Effector CD8-positive, alpha-beta T cell (primary cell): ENCODE measurements at places on chromosomes 16 and 17.

DNA sequence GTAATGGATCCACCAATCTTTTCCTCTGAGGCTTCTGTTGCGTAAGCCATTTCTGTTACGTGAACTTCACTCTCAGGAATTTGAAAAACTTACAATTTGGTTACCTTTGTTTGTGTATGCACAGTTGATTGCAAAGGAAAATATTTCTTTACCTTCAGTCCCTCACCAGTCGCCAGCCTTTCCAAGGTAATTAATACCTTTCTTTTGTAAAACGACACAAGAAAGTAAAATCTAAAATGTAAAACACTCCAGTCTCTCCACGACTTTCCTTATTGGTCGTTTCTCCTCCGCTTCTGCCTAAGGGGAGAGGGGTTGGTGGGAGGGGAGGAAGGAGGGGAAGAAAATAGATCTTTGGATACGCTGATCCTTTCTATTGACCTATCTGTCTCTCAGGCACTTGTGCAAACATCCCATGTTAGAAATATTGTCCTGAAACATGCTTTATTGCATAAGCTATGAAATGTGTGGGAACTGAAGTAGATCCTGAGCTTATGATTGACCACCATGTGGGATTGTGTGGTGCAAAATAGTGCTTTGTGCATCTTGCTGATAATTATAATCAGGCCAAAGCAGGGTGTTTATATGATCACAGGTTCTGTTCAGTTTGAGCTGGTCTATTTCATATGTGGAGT, 32.4 kb upstream of the EFCAB13 start:
- DNase-seq = no peak

DNA sequence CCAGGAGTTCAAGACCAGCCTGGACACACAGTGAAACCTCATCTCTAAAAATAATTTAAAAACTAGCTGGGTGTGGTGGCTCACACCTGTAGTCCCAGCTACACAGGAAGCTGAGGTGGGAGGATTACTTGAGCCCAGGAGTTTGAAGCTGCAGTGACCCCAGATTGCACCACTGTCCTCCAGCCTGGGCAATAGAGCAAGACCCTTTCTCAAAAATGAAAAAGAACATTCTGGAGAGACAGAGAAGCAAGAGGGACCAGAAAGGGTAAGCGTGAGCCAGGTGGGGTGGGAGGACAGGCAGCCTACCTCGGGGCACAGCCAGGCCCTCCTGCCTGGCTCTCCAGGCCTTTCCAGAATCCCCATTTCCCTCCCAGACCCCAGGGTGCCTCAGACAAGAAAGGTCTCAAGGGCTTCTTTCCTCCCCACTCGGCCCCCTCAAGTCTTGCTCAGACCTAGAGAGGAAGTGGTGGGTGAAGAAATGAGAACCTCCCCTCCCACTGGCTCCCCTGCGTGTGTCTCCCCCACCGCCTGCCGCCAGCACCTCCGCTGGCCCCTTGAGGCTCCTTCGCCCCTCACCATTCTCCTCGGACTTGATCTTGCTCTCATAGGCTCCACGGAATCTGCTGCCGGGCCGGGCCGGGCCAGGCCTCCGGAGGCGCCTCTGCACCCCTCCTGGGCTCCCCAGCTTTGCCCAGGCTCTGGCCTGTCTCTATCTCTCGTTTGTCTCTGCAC, 503 bp downstream of the C16orf54 start:
- DNase-seq = peak; percentile 22

- no peak for DNase-seq
Observed at GRCh38 chr17:45970659-45971058, 28.4 kb upstream of the STH start.

DNA sequence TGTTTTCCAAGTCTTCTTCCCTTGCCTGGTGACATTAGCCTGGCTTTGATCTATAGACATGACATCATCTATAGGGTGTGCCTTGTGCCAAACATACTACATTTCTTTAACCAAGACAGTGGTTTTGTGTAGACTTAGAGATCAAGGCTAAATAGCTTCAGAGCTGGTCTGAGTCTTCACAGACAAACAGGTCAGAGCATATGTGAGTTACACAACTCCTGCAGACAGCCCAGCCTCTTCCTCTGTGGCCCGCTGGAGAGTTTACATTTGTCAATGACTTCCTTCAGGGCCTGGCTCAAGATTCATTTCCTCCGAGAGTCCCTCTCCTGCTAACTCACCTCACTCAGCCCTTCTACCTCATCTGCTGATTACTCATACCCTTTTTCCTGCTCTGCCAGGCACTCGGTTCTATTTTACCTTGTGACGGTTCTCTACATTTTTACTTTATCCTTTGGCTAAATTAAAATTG, 73.1 kb upstream of the TANC2 start:
- no peak for DNase-seq

GRCh38 chr16:88479793-88480760, 27.0 kb downstream of the ZFPM1 start:
- no peak for DNase-seq

DNA sequence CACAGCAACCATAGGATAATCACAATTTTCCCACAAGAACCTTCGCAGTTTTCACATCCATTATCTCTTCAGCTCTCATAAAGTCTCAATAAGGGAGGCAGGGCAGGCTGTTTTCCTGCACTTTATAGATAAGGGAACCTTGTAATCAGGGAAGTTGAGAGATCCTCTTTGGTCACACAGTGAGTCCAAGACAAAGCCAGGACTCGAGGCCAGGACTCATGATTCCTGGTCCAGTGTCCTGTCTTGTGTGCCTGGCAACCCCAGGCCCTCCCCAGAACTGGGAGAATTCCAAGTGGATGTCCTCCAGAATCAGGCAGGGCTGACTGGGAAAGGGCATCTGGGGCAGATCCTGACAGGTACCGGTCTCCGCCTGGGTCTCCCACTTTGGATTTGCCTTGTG, 23.1 kb upstream of the PHF12 start:
- no peak for DNase-seq

- no peak for DNase-seq
Observed at GRCh38 chr17:537133-537532, 177.5 kb downstream of the VPS53 start.

DNA sequence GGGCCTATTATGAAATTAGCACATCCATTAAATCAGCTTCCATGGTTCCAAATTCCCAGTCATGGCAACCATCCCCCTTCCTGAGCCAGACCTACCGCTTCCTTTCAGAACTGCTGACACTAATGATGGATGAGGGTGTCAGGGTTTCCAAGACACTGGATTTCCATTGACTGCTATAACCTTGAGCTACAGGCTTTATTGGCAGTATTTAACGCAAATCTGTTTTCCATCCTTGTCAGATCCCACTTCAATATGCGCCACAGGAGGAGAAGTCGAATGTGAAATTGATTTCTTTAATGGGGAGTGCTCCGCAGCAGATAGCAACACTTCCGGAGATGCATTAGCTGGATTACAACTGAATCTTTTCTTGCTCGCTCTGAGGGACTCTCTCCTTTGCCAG, 197.1 kb downstream of the HS3ST4 start:
- DNase-seq = no peak

GRCh38 chr16:82236415-82236814, 66.4 kb upstream of the MPHOSPH6 start:
- no peak for DNase-seq

- no peak for DNase-seq
Observed at GRCh38 chr16:70715055-70715858, 29.4 kb upstream of the MTSS2 start.

DNA sequence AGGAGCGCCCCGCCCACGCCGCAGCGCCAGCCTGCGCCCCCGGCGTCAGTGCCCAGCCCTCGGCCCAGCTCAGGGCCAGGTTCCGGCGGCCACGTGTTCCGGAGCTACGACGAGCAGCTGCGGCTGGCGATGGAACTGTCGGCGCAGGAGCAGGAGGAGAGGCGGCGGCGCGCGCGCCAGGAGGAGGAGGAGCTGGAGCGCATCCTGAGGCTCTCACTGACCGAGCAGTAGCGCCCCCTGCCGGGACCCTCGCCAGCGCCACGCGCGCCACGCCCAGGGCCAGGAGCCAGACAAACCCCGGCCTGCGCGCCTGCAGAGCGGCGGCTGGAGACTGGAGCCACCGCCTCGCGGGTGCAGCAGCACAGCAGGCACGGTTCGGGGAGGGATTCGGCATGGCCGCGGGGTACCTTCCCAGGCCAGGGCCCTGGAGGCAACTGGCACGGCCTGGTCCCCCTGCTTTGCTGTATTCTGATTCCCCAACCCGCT, 9.3 kb downstream of the CORO6 start:
- peak; percentile 89 for DNase-seq

- no peak for DNase-seq
Observed at GRCh38 chr17:32971171-32971570, 20.5 kb upstream of the SPACA3 start.

- DNase-seq = no peak
Observed at GRCh38 chr16:49127103-49127502, 154.5 kb downstream of the CBLN1 start.

- DNase-seq = no peak
Observed at GRCh38 chr16:12695454-12695853, 108.2 kb downstream of the CPPED1 start.

DNA sequence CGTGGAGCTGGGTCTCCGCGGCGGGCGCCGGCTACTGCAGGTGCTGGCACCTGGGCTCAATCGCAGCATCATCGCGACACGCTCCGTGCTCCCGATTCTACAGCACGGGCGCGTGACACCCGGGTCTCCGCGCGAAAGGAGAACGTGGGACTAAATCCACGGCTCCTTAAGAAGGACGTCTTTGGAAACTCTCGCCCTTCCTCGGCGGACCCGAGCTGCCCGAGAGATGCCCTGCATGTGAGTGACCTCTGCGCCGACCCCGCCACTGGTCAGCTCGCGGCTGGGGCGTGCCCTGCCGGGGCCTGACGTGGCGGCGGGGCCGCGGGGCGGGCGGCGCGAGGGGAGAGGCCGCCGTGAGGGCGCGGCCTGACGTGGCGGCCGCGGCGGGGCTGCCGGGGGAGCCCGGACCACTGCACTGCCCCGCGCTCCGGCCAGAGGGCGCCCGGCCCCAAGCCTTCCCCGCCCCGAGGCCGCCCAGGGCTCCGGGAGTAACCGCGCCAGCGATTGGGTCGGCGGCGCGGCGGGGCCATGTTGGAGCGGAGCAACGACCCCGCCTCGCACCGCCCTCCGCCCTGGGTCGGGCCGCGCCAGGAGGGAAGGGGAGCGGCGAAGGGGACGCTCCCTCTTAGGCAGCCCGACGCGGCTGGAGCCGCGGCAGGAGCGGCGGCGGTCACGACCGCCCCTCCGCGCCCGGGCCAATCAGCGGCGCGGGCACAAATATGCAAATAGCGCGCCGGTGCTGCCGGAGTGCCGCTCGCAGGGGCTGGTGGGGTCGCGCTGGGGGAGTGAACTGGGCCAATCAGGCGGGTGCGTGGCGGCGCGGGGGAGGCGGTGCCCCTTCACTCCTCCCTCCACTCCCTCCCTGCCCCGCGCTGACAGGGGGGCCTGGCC, 75.6 kb downstream of the CHD9 start:
- peak; percentile 91 for DNase-seq

DNA sequence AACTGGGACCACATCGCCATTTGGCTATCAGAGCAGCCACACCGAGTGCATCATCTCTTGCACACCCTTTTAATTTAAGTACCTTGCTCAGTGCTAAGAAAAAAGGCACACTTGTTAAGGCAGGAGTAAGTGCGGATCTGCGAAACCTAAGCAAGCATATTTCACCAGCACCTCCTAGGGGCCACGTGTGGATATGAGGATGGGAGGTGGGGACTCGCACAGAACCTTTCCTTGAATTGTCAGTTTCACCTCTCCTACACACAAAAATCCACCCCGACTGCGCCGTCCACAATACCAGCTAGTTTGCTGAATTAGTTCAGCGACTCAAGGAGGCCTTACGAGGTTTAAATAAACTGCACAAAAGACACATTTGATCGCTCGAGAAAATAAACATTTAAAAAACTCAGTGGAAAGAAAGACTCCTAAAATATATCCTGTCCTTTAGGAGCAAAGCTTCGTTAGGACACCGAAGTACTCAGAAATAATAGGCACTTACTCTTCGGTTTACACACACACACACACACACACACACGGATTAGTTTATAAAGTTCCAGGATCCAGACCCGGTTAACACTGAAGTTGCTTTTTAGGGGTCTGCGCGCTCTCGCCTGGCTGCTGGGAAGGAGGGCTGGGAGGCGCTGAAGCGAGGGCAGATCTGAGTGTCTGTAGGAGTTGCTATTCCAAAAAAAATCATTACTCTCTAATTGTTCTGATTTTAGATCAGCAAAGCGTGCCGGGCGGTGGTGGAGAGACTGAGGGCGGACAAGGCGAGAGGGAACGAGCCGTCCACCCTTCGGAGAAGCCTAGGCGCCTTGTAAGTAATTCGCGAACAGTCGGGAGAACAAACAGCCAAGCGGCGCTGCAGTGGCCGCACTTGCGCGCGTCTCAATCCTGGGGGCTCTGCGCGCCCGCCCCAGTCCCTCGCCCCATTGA, 1.0 kb upstream of the KCNJ2 start:
- DNase-seq = no peak

DNA sequence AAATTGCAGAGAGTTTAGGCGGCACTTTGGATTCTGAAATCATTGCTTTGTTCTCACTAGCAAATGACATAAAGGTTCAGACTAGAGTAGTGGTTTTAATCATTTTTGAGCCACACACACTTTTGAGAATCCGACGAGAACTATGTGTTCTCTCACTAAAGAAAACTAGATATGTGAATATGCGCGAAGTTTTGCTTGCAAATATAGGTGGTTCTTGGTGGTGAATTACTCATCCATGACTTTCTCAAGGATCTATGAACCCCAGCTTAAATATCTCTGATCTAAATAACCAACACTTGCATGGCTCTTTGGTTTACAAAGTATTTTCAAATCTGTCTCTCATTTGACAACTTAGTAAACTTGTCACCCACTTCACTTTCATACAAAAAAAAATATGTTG, 54.8 kb downstream of the NOG start:
- DNase-seq = no peak

DNA sequence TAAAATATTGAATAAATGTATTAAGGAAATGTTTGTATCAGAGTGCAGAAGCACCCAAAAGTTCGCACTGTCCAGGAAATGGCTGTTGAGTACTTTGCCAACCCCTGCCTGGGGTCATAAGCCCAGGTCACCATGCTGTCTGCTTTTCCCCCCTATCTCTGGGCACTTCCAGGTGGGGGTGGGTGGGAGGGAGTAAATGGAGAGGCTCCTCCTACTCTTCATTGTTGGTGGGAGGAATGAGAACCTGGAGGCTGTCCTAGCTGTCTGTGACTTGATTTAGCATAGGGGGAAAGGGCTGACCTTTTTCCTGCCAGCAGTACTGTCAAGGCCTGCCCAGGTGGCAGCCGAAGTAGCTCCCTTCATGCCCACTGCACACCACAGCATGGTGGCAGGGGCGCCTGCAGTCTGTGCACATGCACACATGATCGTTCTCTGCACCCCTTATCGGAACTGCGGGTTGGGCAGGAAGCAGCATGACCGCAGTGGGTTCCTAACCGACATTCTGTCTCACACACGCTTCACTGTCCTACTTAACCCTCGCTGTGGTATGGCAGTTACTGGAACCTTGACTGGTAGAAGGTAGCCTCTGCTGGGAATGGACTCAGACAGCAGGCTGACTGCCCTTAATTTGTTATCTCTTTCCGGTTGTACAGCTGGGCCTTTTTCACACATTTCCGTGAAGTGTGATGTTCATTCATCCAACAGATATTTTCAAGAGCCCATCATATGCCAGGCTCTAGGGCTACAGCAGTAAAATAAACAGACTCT, 41.5 kb downstream of the LDHD start:
- peak; percentile 33 for DNase-seq
